Muscle of leg (tissue), 16 donors: ENCODE measurements at places on chromosomes 4 and X. TPM values are rescaled to one million over a fixed set of nuclear protein-coding genes. Genes with fewer than 3 reads are reported as not detected.

- H3K27ac ChIP-seq = no peak overlapping the region
- no peak for DNase-seq
- H3K36me3 ChIP-seq = no peaks in the 10 kb centered on the region
- no peak overlapping the region for H3K4me3 ChIP-seq
These were observed 27.0 kb upstream of the KLHL13 start for GRCh38 chrX:118143578-118143977.

Gene SHISA3
- 1.9 TPM for total RNA-seq

GRCh38 chrX:44314259-44314734 lies 29.2 kb downstream of the EFHC2 start:
- H3K27ac ChIP-seq = no peak overlapping the region

- DNase-seq = no peak
- H3K4me1 ChIP-seq = no peaks in the 10 kb centered on the region
- no peak overlapping the region for H3K27ac ChIP-seq
- no peak overlapping the region for H3K4me3 ChIP-seq
- H3K27me3 ChIP-seq = no peaks in the 10 kb centered on the region
These were observed 54.5 kb downstream of the TKTL2 start for GRCh38 chr4:163419074-163419473.

GRCh38 chr4:54225598-54226403 lies 3.3 kb upstream of the PDGFRA start:
- H3K4me1 ChIP-seq = peaks cover 45% of the 10 kb centered on the region
- H3K27me3 ChIP-seq = peaks cover 75% of the 10 kb centered on the region
- DNase-seq = peak; percentile 82
- no peaks in the 10 kb centered on the region for H3K36me3 ChIP-seq
- peak overlapping the region; percentile 42 for H3K4me3 ChIP-seq

DNA sequence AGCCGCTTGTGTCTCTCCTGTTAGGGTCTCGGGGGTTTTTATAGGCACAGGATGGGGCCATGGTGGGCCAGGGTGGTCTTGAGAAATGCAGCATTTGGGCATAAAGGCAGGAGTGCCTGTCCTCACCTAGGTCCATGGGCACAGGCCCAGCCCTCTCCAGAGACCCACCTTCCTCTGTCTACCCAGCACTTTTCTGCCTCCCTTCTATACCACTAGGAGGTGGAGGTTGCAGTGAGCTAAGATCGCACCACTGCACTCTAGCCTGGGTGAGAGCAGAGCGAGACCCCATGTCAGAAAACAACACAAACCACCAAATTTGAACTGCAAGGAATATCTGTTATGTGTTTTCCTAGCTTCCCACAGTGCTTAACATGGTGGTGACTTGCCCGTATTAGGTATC lies 38.0 kb downstream of the MOB1B start:
- no peak overlapping the region for H3K27ac ChIP-seq
- DNase-seq = no peak
- no peaks in the 10 kb centered on the region for H3K4me1 ChIP-seq

DNA sequence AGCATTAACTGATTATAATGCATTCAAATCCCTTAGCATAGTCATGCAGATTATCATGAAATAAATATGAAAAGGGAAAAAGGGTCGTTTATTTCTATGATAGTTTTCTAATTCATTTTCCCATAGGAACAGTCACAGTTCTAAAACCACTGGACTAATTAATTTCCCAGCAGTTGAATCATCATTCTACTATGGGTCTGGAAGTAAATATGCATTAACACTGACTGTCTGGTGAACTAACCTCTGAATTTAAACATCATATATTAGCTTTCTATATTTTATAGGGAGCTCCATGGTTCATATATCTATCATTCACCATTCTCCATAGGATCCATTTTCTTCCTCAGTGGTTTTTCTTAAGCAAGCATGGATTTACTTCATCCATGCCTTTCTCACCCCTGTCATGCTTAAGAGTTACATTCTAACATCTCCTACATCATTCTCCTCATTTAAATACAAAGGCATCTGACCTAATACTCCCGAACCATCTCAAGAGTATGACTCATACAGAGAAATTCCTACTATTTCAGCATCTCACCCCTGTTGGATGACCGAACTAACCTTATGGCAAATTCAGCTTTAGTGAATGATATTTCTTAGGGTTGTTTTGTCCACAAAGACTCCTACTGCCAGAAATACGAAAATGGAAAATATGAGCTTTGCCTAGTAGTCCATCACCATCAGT lies 198.7 kb upstream of the ADAMTS3 start:
- DNase-seq = peak; percentile 10

DNA sequence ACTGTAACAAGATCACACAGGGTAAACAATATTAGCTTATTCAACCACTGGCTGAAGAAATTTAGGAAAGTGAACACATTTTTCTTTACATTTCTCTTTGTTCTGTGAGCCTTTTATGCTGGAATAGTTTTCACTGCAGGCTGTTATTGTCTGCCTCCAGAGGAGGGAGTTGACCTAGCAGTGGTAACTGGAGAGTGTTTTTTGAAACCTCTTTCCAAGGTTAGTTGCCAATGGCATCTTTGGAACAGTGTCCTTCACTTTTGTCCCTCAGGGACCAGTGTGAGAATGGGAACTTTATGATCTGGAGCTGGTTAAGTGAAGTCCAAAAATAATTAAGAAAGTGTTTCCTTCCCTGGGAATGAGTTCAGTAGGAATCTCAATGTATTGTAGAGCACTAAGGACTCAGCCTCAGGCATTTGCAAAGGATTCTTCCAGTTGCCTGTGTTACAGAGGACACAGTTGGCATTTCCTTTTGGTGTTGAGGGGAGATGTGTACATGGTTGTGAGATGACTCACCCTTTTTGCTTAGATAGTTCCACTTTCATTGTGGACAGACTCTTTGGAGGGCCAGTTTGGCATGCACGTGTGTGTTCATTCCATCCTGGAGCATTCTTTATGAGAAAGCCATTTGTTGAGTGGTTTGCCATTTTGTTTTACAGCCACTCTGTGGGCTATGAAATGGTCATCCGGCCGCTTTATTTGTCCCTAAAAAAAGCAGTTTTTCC lies 61.3 kb downstream of the AR start:
- H3K27me3 ChIP-seq = peaks cover 3% of the 10 kb centered on the region
- H3K36me3 ChIP-seq = no peaks in the 10 kb centered on the region
- peaks cover 4% of the 10 kb centered on the region for H3K4me1 ChIP-seq
- peak; percentile 17 for DNase-seq
- H3K27ac ChIP-seq = no peak overlapping the region
- no peak overlapping the region for H3K4me3 ChIP-seq

Gene DGKK
- not detected for total RNA-seq
